ENCODE measurements at places on chromosomes 11 and 22.

DNA sequence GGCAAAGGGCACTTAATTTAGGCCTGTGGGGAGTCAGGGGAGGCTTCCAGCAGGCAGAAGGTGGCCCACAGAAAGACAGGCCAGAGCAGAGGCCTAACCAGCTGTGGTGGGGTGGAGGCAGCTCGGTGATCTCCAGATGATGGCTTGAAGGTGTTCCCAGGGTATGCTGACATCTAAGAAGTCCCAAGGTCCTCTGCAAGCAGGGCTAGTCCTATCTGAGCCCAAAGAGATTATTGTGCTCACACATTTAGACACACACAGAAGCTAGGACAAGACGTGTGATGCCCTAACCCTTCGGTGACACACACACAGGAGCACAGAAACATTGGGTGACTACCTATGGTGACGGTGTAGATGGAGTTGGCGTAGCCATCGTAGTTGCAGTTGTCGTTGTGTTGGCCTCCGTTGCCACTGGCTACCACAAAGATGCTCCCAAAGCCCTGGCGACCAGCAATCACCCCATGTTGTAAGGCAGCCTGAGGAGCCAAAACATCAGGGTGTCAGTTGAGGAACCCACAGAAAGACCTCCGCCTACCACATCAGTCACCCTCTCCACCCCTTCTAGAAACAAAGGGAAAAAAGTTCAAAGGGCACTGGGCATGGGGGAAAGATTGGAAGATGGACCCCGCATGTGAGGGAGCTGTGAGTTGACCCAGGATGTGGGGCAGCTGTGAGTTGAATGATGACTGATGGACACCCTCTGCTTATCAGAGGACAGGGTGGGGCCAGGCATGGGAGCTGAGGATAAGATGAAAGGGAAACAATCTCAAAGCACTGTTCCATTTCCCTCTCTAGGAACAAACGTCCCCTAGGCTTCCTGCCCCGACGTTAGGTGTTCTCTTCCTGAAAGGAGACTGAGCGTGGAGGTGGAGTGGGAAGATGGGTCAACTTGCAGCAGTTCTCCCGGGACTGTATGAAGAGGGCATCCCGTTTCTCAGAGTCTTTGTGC lies 7.9 kb downstream of the PCSK7 start:
- peaks cover 23% of the 10 kb centered on the region for H3K36me3 ChIP-seq
- H3K27ac ChIP-seq = no peak overlapping the region
- DNase-seq = no peak
- no peak overlapping the region for H3K4me3 ChIP-seq

DNA sequence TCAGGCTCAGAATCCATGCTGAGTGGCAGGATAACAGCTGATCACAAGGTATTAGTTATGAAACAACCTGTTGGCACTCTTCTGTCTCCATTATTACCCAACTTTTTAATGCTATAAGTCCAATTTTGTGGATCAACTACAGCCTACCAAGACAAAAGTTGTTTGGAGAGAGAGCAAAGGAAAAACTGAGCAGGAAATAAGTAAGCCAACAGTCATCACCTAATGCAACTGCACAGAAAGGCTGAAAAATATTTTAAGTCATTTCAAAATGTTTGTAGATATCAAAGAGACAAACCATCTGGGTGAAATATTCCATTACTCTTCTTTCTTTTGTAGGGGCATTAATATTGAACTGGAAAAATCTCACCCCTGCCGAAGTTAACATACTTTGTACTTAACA lies 41.6 kb downstream of the FDX1 start:
- no peaks in the 10 kb centered on the region for H3K27me3 ChIP-seq
- H3K27ac ChIP-seq = no peak overlapping the region
- no peak overlapping the region for H3K4me3 ChIP-seq
- no peaks in the 10 kb centered on the region for H3K36me3 ChIP-seq
- no peak for DNase-seq

- no peak overlapping the region for H3K27ac ChIP-seq
- DNase-seq = no peak
Measured at GRCh38 chr22:39364714-39365491, 15.1 kb downstream of the SYNGR1 start.

GRCh38 chr11:128696941-128697340 lies 3.1 kb downstream of the FLI1 start:
- peak overlapping the region; percentile 99 for H3K4me3 ChIP-seq
- H3K4me1 ChIP-seq = peaks cover 70% of the 10 kb centered on the region
- H3K27ac ChIP-seq = peak overlapping the region; percentile 45
- peaks cover 26% of the 10 kb centered on the region for H3K27me3 ChIP-seq
- peaks cover 70% of the 10 kb centered on the region for H3K36me3 ChIP-seq
- no peak for DNase-seq

- no peaks in the 10 kb centered on the region for H3K4me1 ChIP-seq
- H3K27me3 ChIP-seq = peaks cover 11% of the 10 kb centered on the region
- H3K4me3 ChIP-seq = no peak overlapping the region
- peaks cover 9% of the 10 kb centered on the region for H3K36me3 ChIP-seq
- DNase-seq = peak; percentile 77
Measured at GRCh38 chr11:66363805-66364535, 7.6 kb downstream of the SLC29A2 start.

GRCh38 chr11:26839911-26840698 lies 118.2 kb upstream of the SLC5A12 start:
- H3K36me3 ChIP-seq = no peaks in the 10 kb centered on the region
- no peak for DNase-seq
- H3K4me1 ChIP-seq = no peaks in the 10 kb centered on the region
- no peak overlapping the region for H3K4me3 ChIP-seq
- no peaks in the 10 kb centered on the region for H3K27me3 ChIP-seq

DNA sequence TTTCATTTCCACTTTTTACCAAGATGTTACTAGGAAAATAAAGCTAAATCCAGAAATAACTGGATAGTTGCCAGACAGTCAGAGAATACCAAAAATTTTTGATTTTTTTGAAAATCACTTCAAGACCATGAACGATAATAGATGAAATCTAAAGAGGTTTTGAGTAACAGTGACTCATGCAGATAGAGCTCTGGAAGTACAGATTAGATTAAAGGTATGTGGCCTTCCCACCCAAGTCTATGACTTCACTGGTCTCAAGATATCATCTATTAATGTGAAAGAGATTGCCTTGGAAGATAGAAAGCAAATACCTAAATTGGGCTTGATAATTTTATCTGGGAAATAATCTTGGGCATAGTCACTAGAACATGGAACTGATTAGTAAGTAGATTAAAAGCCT lies 415.9 kb downstream of the METTL15 start:
- H3K4me3 ChIP-seq = no peak overlapping the region
- DNase-seq = no peak
- no peak overlapping the region for H3K27ac ChIP-seq
- H3K27me3 ChIP-seq = no peaks in the 10 kb centered on the region
- peaks cover 13% of the 10 kb centered on the region for H3K36me3 ChIP-seq

DNA sequence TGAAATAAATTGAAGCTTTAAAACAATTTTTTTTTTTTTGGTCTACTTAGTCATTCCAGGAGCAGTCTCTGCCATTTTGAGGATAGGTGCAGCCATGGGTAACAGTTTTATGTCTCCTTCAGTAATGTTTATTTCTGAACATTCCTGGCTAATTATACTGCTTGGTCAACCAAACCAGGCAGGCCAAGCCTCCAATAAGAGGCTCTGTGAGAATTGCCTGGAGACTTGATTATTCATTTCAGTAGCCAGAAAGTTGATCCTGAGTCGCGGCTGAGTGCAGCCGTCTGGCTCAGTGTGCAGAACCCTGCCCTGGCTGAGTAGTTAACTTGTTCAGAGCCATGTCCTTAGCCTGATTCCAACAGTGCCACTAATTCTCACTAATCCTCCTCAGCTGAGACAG lies 364.0 kb upstream of the FAT3 start:
- H3K27me3 ChIP-seq = no peaks in the 10 kb centered on the region
- H3K4me1 ChIP-seq = peaks cover 5% of the 10 kb centered on the region
- no peak overlapping the region for H3K27ac ChIP-seq
- DNase-seq = no peak
- no peak overlapping the region for H3K4me3 ChIP-seq

DNA sequence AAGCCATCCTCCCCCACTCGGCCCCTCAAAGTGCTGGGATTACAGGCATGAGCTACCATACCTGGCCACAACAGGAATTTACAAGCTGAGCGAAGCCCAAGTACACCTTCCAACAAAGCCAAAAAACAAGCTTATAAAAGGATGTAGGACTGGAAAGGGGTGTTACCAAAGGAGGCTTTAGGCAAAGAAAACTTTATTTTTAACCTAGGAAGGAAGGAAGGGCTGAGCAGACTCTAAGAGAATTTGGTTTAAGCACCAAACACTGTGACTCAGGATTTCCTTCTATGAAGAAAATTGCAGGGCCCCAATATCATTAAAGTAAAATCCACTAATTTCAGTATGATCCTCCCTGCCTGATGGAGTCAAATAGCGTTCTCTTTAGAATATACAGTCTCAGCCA lies 12.1 kb downstream of the DENND5A start:
- H3K4me3 ChIP-seq = no peak overlapping the region
- H3K27me3 ChIP-seq = peaks cover 1% of the 10 kb centered on the region

DNA sequence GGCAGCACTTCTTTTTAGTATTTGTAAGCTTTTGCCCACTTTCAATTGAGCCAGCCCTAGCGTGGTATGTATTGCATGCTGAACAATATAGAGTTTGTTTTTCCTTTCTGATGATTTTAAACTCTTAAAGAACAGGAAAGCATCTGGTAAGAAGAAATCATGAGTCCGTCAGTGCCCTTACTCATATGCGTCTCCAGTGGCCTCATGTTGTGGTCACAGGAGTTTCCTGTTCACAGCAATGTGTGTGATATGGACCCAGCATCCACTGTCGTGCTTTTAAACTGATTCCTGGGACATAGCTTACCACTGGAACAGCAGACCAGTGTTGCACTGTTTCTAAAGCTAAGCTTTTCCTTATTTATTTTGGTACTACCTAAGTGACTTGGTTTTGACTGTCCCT lies 40.1 kb downstream of the BID start:
- peaks cover 14% of the 10 kb centered on the region for H3K36me3 ChIP-seq
- peaks cover 10% of the 10 kb centered on the region for H3K4me1 ChIP-seq
- no peak overlapping the region for H3K27ac ChIP-seq
- DNase-seq = no peak

DNA sequence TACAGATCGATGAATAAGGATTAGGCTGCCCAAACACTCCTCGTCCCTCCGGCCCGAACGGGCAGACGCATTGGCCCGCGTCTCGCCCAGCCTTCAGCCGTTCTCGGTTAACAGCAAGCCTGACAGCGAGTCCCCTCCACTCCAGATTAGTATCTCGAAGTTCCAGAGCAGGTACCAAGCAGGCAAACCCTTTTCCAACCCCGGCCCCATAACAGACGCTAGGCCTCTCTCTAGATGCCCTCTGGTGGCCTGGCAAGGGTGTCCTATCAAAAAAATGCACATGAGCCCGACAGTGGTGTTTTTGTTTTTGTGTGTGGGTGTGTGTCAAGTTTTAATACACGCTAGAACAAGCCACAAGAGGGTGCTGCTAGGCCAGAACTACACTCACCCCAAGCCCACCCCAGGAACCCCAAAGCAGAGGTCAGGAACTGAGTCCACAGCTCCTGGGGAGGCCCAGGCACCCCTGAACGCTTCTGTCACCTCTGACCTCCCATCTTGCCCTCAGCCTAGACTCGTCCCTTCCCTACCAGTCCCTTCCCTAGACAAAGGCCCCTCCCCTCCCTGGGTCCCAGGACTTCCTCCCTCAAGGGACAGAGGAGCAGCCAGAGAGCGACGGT lies 658 bp upstream of the ARFGAP2 start:
- H3K27me3 ChIP-seq = peaks cover 17% of the 10 kb centered on the region
- peaks cover 26% of the 10 kb centered on the region for H3K4me1 ChIP-seq
- DNase-seq = peak; percentile 54
- peak overlapping the region; percentile 94 for H3K4me3 ChIP-seq
- peak overlapping the region; percentile 90 for H3K27ac ChIP-seq

DNA sequence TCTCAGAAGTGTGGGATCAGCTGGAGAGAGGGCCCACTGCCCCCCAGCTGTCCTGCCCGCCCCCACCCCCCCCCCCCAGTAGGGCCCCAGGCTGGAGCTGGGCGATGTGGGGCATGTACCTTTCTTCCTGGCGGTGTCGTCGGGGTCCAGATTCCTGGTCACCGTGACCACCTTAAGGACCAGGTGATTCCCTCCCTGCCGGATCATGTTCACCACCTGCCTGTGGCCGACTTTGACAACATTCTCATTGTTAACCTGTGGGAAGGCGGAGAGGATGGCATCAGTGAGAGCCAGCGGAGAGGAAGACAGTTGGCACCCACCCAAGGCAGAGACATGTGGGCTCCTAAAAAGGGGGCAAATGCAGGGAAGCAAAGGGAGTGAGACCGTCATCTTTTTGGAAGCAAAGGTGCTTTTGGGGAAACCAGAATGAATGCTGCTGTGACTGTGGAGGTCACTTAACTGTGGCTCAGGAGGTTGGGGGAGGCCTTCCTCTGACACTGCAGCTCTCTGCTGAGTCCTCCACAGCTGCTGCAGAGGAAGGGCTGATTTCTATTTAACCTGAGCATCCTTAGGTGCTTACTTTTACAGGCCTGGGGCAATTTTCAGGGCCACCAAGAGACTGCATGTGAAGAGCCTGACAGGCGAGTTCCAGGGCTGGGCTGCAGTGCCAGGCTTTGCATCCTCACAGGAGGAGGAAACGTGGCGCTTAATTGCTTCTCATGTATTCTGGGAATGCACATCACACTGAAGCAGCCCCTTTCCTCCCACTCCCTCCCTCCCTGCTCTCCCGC lies 104.5 kb downstream of the CTTN start:
- no peaks in the 10 kb centered on the region for H3K4me1 ChIP-seq
- H3K4me3 ChIP-seq = no peak overlapping the region
- DNase-seq = no peak
- no peak overlapping the region for H3K27ac ChIP-seq

- H3K27ac ChIP-seq = no peak overlapping the region
- no peaks in the 10 kb centered on the region for H3K36me3 ChIP-seq
- no peaks in the 10 kb centered on the region for H3K27me3 ChIP-seq
- DNase-seq = no peak
Measured at GRCh38 chr11:113059548-113059947, 98.3 kb downstream of the NCAM1 start.

- no peaks in the 10 kb centered on the region for H3K27me3 ChIP-seq
- no peaks in the 10 kb centered on the region for H3K36me3 ChIP-seq
- no peak for DNase-seq
- H3K27ac ChIP-seq = no peak overlapping the region
- H3K4me1 ChIP-seq = no peaks in the 10 kb centered on the region
Measured at GRCh38 chr11:85869781-85870180, 14.6 kb downstream of the CCDC83 start.

DNA sequence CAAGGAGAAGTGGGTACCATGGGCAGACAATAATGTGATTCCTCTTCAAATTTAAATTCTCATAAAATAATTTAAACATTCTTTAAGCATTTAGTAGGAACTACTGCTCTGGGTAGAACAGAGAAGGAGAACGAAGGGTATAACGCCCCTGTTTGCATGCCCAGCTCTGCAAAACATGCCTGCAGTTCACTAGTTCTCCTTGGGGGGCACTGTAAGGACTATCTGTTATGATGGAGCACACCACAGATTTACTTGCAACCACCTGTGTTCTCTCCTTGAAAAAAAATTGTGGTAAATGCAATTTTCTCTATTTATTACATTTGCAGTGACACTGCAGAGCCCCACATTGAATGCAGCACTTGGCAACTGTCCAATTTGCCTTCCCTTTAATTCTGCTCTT lies 100.3 kb downstream of the GUCY1A2 start:
- DNase-seq = peak; percentile 11
- no peaks in the 10 kb centered on the region for H3K4me1 ChIP-seq
- no peaks in the 10 kb centered on the region for H3K36me3 ChIP-seq
- H3K27me3 ChIP-seq = no peaks in the 10 kb centered on the region
- H3K4me3 ChIP-seq = no peak overlapping the region

GRCh38 chr22:19755722-19756287 lies 4.8 kb upstream of the TBX1 start:
- peaks cover 26% of the 10 kb centered on the region for H3K27me3 ChIP-seq
- H3K4me3 ChIP-seq = no peak overlapping the region
- no peak for DNase-seq
- no peak overlapping the region for H3K27ac ChIP-seq
- peaks cover 6% of the 10 kb centered on the region for H3K36me3 ChIP-seq

Data from endothelial cell (in vitro differentiated cells).